ENCODE measurements at places on chromosomes 3 and 15.

DNA sequence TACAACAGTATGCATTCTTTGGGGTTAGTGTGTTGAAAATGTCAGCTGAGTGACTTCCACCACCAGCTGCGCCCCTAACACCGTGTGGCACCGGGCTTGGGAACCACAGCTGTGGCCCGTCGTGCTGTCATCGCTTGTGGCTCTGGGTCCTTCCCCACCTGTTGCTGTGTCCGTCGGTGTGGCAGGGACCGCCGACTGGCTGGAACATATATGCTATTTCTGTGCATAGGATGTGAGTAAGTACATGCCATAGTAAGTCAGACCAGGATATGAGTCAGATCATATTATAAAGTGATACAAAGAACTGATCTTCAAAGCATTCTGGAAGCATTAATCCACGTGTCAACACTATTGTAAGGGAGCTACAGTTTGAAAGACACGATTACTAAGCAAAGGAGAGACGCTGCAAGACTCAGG lies 31.9 kb downstream of the EHD4 start:
- no peak for DNase-seq

DNA sequence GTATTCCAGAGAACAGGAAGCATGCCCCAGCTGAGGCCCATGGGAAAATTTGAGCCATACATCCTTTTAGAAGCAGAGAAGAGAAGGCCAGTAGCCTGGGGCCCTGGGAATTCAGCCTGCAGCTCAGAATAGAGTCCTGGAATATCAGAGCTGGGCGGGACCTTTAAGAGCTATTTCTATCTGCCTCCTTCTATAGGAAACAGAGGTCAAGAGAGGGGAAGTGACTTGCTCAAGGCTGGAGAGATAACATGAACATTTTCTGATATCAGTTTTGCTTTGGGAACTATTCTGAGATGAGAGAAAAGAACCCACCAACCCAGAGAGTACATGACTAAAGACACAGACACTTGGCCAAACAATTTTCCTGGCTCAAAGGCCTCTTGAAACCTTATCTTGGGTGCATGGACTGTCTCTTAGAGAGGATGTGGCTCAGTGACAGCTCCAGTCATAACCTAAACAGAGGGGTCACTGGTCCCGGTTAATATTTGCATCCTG lies 26.0 kb downstream of the MASP1 start:
- DNase-seq, result peak; percentile 2

- DNase-seq, result no peak
Measured at GRCh38 chr3:155488671-155489070, 195.2 kb upstream of the STRIT1 start.

DNA sequence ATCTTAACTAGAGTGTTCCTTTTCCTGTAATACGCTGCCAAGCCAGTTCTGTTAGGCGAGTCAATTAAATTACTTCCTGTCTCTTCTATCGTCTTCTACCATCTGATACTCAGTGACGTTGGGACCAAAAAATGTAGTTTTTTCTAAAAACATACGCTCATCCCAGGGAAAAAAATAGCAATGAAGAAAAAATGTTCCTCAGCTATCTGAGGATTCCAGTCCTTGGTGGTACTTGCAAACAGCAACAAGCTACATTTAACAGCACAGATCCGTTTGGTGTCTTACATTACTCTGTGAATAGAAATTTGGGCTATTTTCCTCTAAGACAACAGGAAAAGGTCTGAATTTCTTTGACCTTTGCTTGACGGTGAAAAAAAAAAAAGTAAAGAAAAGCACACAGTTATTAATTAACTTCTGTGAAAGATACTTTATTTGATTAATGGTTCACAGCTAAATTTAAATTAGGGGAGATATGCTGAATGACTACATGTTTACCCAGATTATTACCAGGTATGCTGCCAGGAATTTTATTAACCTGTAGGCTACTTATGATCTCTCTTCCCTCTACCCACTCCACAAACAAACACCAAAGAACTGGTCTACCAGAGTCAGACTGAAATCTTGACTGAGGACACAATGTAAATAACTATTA lies 254.4 kb upstream of the ZPLD1 start:
- DNase-seq, result peak; percentile 50

All from Kasumi-1 (cell line).